ENCODE measurements at places on chromosomes 3 and 15.

GRCh38 chr3:43161684-43162229 lies 55.9 kb upstream of the POMGNT2 start:
- no peak for DNase-seq

DNA sequence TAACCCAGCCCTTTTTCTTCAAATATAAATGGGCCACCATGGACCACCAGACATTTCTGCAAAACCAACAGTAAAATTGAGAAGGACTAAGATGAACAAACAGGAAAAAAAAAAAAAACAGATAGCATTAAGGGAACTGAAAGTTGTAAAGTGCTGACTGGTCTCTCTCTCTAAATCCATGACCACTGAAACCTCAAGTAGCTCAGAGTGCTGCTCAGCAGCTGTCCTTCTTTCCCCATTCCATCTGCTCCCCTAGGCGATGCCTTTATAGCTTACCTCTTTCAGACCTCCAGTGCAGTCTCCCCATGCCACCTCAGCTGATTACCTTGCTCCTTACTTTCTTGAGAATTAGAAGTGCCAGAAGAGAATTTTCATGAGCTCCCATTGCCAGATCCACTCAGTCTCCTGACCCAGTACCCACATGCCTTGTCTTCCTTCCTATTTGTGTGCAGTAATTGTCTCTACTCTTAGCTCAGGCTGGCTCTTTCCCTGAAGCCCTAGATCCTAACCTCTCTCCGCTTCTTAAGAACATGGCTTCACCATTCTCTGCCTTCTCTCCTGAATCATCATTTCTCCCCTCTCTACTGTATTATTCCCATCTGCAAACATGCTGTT lies 23.9 kb upstream of the XIRP1 start:
- no peak for DNase-seq

GRCh38 chr3:150150633-150151032 lies 179.9 kb upstream of the PFN2 start:
- no peak for DNase-seq

- no peak for DNase-seq
Measured at GRCh38 chr15:81312790-81313543, 11.0 kb downstream of the STARD5 start.

DNA sequence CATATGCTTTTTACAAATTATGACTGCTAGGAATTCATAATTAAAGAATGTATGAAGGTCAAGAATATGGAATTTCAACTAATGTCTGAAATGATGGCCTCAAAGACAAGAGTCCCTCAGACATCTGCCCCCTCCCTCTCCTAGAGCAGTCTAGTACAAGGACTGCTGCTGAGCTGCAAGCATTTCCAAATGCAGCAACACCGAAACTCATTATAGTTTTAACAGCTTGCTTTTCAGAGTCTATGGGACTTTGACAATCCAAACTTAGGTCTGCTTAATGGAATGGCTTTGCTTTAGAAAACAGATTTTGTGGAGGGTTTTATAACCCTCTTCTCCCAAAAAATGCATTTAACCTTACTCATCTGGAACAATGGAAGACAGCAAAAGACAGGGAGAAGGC lies 115.4 kb downstream of the WDR76 start:
- DNase-seq, result no peak

DNA sequence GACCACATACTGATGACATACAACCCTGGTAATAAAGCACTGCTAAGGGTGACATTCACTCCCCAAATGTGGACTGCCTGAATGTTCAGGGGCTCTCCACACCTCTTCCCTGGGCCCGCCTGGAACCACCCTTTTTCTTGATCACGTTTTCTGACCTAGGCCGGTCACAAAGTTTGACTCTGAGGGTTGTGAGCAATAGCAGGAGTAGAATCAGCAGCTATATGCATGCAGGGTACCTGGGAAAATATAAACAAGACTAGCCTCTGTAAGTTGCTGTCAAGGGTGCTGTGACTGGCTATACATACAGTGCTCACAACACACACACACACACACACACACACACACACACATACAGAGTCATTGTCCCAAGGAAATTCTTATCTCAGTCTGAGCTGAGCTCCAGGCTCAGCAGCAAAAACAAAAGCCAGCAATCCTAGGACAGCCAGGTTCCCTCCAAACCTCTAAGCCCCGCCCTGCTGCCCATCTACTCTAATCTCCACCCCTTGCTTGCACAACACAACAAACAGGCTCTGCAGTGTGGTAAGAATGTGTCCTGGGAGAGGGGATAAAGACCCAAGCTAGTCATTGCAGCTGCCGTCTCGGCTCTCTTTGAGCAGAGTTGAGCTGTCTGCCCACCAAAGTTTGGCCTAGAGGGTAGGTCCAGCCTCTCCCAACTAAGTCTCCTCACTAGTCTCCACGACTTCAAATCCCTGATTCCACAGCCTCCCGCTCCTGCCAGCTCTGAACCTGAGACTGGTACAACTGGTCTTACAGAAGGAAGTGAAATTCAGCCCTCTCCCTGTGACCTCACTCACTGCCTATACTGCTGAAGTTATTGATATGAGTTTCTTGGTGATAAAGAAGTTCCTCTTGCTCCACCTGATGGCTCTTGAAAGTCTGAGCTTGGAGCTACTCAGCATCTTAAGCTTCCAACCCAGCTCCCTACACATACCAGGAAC lies 2.2 kb downstream of the BMF start:
- DNase-seq, result no peak

GRCh38 chr15:33242669-33243191 lies 48.2 kb upstream of the FMN1 start:
- DNase-seq, result no peak

GRCh38 chr3:194148383-194148782 lies 12.4 kb downstream of the HES1 start:
- DNase-seq, result no peak

- no peak for DNase-seq
Measured at GRCh38 chr15:84582583-84583157, 18.1 kb upstream of the ZSCAN2 start.

- DNase-seq, result no peak
Measured at GRCh38 chr15:44535523-44536301, 1.2 kb upstream of the EIF3J start.

DNA sequence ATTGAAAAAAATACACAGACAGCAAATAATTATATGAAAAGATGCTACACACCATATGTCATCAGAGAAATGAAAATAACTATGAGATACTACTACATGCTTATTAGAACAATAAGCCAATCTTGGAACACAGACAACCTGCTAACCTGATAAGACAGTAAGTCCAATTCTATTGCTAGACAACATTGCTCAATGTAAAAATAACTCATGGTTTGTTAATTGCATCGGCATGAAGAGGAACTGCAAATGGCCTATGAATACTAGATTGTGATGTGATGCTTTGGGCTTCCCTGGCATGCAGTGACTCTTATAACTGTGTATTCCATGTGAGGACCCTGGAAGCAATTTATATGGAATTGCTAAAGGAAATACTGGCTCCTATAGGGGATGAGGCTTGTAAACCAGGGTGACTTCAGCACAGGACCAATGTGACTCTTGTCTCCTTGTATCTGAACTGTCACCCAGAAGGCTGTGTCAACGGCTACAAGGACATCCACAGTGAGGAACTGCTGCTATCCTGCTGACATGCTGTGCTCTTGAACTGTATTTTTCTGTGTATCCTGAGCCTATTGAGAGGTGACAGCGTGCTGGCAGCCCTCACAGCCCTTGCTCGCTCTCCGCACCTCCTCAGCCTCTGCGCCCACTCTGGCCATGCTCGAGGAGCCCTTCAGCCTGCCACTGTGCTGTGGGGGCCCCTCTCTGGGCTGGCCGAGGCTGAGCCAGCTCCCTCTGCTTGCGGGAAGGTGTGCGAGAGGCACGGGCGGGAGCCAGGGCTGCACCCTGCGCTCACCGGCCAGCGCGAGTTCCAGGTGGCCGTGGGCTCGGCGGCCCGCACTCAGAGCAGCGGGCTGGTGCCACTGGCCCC lies 385.7 kb downstream of the CNTN4 start:
- DNase-seq, result no peak

DNA sequence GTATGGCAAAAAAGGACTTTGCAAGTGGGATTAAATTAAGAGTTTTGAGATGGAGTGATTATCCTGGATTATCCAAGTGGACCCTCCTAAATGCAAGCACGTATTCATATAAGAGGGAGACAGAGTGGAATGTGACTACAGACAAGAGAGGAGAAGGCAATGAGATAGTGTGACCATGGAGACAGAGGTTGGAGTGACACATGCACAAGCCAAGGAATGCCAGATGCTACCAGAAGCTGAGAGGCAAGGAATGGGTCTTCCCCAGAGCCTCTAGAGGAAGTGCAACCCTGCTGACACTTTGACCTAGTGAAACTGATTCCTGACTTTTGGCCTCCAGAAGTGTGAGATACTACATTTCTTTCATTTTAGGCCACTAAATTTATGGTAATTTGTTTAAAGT lies 117.2 kb downstream of the UACA start:
- no peak for DNase-seq

DNA sequence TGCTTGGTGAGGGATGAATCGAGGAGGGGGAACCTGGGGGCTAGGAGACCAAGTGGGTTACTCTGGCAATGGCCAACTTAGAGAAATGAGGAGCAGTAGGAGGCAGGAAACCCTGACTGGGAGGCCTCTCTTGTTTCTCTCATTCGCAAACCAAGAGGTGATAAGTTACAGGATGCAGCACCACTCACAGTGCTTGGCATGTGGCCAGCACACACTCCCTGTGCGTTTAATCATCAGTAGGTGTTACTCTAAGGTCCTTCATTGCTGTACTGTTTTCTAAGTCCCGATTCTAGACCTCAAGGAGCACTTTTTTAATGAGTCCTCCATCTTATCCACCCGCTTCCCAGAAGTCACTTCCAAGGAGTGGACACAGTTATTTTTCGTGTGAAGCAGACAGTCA lies 314.1 kb upstream of the TRIM42 start:
- no peak for DNase-seq

DNA sequence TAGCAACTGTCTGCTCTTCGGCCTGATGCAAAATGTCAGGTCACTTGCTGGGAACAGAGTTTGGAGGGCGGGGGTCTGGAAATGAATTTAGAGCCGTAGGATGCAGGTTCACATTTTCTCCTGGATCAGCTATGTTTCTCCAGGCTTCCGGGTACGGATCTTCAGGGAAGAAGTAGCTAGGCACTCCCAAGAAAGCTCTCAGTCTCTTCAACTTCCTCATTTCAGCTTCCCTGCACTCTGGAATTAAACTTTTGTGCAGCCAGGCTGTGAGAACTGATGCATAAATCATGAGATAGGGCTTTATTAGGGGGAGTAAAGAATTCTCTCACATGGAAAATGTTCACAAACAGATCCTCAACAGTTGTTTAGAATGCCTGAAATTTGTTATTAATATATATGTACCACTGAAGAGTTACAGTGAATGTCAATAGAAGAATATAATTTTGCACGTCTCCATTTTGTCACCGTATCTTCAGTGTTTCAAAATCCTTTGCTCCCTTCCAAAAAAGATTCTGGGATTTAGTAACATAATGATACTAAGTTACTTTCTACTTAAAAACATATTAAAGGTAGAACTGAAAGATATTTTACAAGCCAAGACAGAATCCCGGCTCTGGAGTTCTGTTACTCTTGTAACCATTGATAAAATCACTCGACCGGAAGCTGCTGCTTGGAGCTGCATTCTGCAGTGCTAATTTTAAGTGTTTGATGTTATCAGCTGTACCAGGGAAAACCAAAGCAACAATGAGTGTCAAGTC lies 178.5 kb upstream of the P2RY1 start:
- DNase-seq, result no peak

- no peak for DNase-seq
Measured at GRCh38 chr3:187798531-187799530, 53.6 kb upstream of the BCL6 start.

- no peak for DNase-seq
Measured at GRCh38 chr15:62997441-62997840, 45.1 kb upstream of the TPM1 start.

DNA sequence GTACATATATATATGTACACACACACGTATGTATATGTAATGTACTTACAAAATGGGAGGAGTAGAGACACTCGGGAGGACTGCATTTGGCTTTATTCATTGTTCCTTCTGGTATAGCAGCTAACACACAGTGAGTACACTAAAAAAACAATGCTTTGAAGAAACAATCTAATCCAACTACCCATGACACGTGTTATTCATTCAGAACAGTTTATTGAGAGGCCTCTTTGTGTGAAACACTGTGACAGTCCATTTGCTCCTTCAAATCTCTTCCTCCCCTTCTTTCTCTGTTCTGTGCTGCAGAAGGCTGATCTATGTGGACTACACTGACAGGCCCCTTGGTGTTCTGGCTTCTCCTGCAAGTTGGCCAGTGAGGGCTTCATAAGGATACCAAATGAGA lies 1075.9 kb upstream of the CFAP20DC start:
- no peak for DNase-seq

- no peak for DNase-seq
Measured at GRCh38 chr15:60419753-60420152, 22.0 kb upstream of the ANXA2 start.

- DNase-seq, result no peak
Measured at GRCh38 chr3:38354588-38355330, 8.2 kb downstream of the XYLB start.

- no peak for DNase-seq
Measured at GRCh38 chr3:54087581-54088410, 34.6 kb upstream of the CACNA2D3 start.

- DNase-seq, result no peak
Measured at GRCh38 chr15:51312166-51313073, 26.0 kb downstream of the CYP19A1 start.

DNA sequence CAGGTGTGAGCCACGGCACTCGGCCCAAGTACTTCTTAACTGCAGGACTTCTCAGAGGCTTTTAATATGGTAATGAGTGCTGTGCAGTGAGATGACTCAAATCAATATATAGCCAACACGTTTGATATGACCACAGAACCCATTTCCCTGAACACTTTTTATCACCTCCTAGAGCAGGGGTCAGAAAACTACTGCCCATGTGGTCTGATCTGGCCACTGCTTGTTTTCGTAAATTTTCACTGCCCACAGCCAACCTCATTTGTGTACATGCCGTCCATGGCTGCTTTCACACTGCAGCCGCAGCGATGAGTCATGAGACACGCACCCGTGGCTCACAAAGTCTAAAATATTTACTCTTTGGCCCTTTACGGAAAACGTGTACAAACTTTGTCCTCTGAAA lies 179.2 kb downstream of the RORA start:
- DNase-seq, result no peak

- no peak for DNase-seq
Measured at GRCh38 chr3:54167999-54168398, 45.6 kb downstream of the CACNA2D3 start.

DNA sequence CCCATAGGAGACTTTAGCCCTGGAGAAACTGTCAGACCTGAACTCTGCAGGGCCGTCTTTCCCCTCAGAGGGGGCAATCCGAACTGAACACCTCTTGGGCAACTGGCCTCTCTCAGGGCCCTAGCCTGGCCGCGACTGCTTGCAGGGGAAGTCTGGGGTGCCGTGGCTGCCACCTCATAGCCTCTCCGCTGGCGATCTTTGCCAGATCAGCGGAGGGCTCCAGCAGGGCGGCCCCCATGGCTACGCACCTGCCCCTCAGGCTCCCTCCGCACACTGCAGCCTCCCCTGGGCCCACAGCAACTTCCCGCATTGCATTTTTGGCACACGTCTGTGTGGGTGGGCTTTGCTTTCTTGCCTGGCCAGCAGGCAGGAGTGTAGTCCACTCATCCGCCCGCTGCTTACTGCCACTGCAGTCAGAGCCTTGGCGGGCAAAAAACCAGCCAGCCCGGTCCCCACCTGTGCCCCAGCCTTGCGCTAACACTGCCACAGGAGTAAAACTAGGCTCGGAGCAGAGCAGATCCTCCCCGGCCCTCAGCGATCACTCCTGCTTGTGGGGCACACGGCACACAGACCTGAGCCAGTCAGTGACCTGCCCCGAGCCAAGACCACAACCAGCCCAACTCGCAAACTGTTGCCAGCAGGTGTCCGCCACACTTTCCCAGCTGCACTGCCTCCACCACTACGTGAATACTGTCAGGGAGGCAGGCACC lies 266.8 kb upstream of the CBLB start:
- DNase-seq, result no peak

GRCh38 chr3:184237807-184238206 lies 8.4 kb downstream of the VWA5B2 start:
- no peak for DNase-seq
